ENCODE measurements at places on chromosomes 16 and 17. TPM values are rescaled to one million over a fixed set of nuclear protein-coding genes. Genes with fewer than 3 reads are reported as not detected.

The AANAT gene
- total RNA-seq = not detected

The MYH13 gene
- not detected for total RNA-seq

The KCNG4 gene
- not detected for total RNA-seq

The COX6A2 gene
- total RNA-seq = not detected

The ZFPM1 gene
- total RNA-seq = 1.2 TPM

The NFAT5 gene
- 17.0 TPM for total RNA-seq

The CD2BP2 gene
- total RNA-seq = 39.8 TPM

The HOXB4 gene
- total RNA-seq = not detected

The CA5A gene
- not detected for total RNA-seq

The MYO15A gene
- 2.0 TPM for total RNA-seq

The NEURL4 gene
- total RNA-seq = 46.6 TPM

The MRPS34 gene
- total RNA-seq = 30.6 TPM

The TBC1D26 gene
- total RNA-seq = 2.2 TPM

The HS3ST3A1 gene
- total RNA-seq = 0.16 TPM

The KCNJ2 gene
- 10.3 TPM for total RNA-seq

The CCL16 gene
- total RNA-seq = not detected

The ARL16 gene
- 34.0 TPM for total RNA-seq

The TGFB1I1 gene
- total RNA-seq = 3.7 TPM

The PRAC2 gene
- not detected for total RNA-seq

The CXCL16 gene
- total RNA-seq = 1.2 TPM

The TNK1 gene
- 0.94 TPM for total RNA-seq

The TMEM114 gene
- not detected for total RNA-seq

The NOD2 gene
- total RNA-seq = 0.16 TPM

The ARL5C gene
- not detected for total RNA-seq

The NPB gene
- 2.0 TPM for total RNA-seq

The CACNG5 gene
- total RNA-seq = 0.31 TPM

The OR3A3 gene
- total RNA-seq = not detected

The TP53TG3 gene
- not detected for total RNA-seq

The CAPNS2 gene
- total RNA-seq = not detected

The RUNDC3A gene
- 79.1 TPM for total RNA-seq

The KIF2B gene
- not detected for total RNA-seq

The KRTAP4-1 gene
- not detected for total RNA-seq

The PRR35 gene
- not detected for total RNA-seq
